ENCODE measurements at places on chromosomes 7 and 10.

GRCh38 chr10:89207181-89207800 lies at the start of gene CH25H:
Gene CH25H (minus strand): TSS chr10:89207317. CDS start chr10:89207292, 25 bp downstream.
- no peak for DNase-seq

DNA sequence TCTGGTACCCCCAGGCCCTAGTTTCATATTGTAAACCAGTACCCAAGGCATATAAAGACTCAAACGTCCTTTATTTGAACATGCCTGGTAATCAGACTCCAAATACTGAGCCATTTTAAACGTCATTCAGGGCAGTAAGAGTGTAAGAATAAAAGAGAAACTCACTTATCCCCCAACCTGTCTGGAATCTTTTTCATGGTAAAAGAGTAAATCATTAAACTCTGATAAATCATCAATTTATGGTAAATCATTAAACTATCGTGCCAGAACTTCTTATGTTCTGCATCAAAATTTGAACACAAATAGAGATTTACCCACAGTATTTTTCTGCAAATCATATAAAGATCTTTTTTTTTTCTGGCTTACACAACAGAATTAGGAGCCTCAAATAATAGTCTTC lies 734.3 kb upstream of the POT1 start:
- DNase-seq, result no peak

DNA sequence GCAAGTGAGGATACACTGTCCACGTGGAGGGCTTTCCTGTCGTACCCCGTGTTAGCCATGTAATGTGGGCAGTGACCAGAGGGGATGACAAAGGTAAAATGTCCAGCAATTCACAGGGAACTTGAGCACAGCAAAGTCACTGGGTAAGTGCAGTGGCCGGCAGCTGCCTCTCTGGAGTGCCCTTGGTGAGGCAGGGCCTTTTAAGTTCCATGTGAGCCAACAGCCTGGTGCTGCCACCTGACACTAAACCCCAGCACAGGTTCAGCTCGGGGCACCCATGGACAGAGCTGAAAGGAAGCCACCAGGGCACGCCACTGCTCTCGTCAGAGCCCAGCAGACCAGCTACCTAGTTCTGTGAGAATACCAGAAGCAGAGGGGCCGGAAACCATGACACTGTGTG lies 168.3 kb downstream of the PRKAG2 start:
- no peak for DNase-seq

DNA sequence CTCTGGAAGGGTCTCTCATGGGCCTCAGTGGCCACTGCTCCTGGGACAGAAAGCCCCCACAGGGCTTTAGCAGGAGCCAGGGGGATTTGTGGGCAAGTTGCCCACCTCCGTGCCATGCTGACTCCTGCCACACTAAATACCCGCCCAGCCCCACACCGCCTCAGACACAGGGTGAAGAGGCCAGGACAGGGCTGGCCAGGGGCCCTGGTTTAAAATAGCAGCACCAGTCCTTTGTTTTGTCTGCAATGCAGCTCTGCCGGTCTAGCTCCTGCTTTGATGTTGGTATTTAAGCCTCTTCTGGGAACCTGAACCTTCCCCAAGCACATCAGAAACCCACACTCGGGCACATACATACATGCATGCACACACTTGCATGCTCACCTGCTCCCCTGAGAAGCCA lies 14.4 kb upstream of the TNRC18 start:
- DNase-seq, result no peak

GRCh38 chr7:157122800-157123495 lies 15.8 kb upstream of the UBE3C start:
- DNase-seq, result no peak

GRCh38 chr10:17649836-17650235 lies 5.9 kb downstream of the STAM start:
- no peak for DNase-seq

DNA sequence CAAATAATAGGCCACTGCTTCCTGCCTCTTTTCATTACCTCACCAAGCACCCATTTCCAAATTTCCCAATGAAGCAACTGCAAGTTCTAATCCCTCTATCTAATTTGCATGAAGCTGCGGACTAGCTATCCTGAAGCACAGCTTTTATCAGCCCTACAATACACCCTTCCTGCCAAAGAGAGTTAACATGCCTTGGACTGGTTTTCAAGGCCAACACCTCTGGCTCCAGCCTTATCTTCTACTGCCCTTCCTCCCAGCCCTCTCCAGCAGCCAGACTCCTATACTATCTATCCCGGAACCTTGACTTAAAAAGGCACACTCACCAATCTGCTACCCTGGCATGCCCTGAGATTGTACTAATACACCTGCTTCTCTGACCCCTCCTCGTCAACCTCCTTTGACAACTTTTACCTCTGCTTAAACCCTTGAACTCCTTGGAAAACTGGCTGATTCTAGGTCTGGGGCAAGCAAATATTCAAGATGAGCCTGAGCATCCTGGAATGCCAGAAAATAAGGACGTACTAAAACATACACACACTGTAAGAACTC lies 73.4 kb downstream of the SGMS1 start:
- DNase-seq, result no peak

DNA sequence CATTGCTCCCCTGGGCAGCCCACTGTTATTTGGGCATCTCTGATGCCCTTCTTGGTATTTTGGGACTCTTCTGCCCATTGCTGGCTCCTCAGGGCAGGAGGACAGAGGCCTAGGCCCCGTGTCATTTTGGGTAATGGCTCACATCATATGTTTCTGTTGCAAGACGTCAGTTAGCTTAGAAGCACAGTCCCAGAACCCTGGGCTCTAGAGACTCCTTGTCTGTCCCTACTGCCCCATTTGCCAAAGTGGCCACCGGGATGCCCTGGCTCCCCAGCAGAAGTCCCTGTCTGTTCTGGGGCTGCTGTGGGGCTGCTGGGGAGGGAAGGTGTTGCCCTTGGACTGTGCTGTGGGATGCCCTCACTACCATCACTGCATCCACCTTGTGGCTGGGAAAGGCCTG lies 48.8 kb downstream of the ADCYAP1R1 start:
- DNase-seq, result no peak

DNA sequence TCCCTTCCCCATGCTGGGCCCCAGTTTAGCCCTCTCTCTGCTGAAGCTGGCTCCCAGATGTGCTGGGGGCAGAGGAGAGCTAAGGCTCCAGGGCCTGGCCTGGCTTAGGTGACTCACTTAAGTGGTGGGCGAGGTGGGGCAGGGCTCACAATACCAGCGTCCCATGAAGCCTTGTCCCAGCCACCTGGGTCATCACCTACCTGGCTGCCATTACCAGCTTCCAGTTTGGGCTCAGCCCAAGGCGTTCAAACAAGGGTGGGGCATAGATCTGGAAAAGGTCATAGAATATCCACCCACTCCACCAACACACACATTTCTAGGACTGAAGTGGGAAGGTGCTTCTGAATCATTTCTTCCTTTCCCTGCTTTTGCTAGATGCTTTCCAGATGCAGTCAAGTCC lies 8.3 kb downstream of the KAZALD1 start:
- DNase-seq, result no peak

DNA sequence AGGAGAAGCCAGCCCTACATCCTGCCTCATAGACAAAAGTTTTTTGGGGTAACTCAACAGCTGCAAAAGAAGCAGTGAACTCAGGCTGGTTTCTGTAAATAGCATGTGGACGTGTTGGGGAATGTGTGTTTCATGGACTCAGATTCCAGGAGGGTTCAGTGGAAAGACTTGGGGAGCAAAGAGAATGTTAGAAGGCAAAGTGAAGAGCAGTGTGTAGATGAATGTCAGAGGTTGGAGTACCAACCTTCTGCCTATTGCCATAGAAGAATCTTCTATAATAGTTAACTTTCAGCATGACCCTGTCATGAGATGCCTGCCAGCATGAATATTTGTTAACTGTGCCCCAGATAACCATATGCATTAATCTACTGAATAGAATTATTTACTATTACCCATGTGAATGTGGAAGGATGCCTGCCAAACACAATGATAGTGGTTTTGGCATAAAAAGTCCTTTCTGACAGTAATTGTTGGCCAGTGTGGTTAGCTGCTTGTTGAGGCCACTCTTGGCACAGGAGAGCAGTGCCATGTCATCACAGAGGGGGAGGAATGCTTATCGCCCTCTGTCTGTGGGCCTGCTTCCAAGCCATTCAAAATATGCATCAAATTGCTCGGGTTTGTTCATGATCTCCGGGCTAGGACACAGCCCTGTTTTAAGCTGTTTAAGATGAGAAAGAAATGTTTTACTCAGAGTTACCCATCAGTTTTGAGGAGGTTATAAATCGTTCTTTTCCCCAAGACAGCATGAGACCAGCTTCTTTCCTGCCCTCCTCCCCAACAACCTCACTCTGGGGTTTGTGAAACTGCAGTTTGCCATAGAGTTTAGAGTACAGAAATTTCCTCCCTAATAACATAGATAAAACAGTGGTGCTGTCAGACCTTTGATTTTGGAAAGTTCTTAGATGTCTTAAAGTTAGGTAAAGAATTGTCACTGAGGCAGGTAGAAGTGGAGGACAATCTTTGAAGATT lies 165.3 kb downstream of the WNT2 start:
- no peak for DNase-seq

GRCh38 chr7:138316421-138317043 lies 143.5 kb upstream of the TRIM24 start:
- DNase-seq, result no peak

- DNase-seq, result no peak
These were observed 22.7 kb downstream of the MRC1 start for GRCh38 chr10:17831896-17832295.

- no peak for DNase-seq
These were observed 80.2 kb downstream of the PALS2 start for GRCh38 chr7:24653316-24654085.

DNA sequence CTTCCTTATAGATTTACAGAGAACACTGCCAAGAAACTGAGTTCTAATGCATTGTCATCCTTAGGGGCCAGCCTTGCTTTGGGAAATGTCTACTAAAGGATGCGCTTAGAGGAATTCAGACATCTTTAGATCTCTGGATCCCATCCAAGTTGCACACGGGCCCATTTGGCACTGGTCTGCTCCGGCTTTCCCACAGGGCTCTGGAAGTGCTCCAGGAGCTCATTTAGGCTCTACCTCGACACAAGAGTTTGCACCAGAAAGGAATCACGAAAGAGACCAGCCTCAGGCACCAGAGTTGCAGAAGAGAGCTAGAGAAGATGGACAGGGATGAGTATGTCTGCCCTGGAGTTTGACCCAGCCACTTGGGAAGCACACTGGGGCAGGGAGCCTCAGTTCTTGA lies 150.1 kb upstream of the TMEM72 start:
- no peak for DNase-seq
